ENCODE measurements at places on chromosomes 1 and 21. TPM values are rescaled to one million over a fixed set of nuclear protein-coding genes. Genes with fewer than 3 reads are reported as not detected.

The C1orf141 gene
- 0.10 TPM for polyA plus RNA-seq

The LAMC2 gene
- 5.1 TPM for polyA plus RNA-seq

The MSH4 gene
- polyA plus RNA-seq, result 0.53 TPM

The CELA3B gene
- not detected for polyA plus RNA-seq

The KRTAP10-5 gene
- polyA plus RNA-seq, result not detected

The GPR37L1 gene
- polyA plus RNA-seq, result 0.13 TPM

The MATN1 gene
- 0.24 TPM for polyA plus RNA-seq

The BTBD19 gene
- 10.0 TPM for polyA plus RNA-seq

The SPOCD1 gene
- 0.22 TPM for polyA plus RNA-seq

The SLAMF6 gene
- polyA plus RNA-seq, result 0.21 TPM

The ANKRD35 gene
- polyA plus RNA-seq, result 1.6 TPM

The OR2L13 gene
- not detected for polyA plus RNA-seq
